Substantia nigra (tissue), 51 donors: ENCODE measurements at places on chromosomes 12 and 14.

GRCh38 chr12:27733052-27733656 is 22.5 kb downstream of the MRPS35 start:
- DNase-seq, result no peak

- DNase-seq, result no peak
Observed at GRCh38 chr12:121137512-121137911, 4.8 kb downstream of the P2RX7 start.

GRCh38 chr12:124278389-124279101 is 16.3 kb upstream of the RFLNA start:
- DNase-seq, result no peak

- DNase-seq, result no peak
Observed at GRCh38 chr12:78534311-78534710, 330.3 kb upstream of the SYT1 start.

DNA sequence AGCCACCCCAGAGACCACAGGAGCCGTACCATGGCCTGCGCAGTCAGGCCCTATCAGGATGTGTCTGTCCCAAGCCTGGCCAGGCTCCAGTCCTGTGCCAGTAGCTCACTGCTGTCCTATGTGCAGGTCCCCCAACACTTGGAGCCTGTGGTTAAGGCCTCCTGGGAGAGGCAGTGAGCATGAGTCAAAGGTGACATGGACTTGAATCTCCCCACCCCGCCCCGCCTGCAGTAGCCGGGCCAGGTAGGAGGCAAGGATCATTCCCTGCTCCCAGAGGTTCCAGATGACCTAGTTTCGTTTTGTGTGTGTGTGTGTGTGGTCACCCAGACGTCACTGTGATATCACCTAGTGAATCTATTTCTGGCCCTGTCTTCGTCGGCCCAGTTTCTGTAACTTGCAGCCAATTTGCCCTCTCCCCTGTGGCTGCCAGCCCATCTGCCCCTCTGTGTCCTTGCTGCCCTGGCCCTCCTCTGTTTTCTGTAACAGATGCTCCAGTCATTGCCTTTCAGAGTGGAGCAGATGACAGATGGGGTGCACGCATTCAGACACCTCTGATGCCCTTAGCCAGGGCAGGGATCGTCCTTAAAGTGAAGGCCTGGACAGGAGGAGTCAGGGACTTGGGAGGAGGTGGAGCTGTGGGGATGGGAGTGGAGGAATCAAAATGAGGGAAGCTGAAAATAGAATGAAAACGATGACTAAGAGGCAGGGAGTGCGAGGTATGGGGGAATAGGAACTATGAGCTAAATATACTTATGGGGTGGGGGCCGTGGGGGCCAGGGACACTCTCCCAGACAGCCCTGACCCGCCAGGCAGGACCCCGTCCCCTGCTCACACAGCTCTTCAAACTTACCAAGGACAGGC is 37.4 kb downstream of the SLC6A12 start:
- DNase-seq, result no peak

- DNase-seq, result no peak
Observed at GRCh38 chr12:100576331-100577036, 3.0 kb downstream of the GAS2L3 start.

DNA sequence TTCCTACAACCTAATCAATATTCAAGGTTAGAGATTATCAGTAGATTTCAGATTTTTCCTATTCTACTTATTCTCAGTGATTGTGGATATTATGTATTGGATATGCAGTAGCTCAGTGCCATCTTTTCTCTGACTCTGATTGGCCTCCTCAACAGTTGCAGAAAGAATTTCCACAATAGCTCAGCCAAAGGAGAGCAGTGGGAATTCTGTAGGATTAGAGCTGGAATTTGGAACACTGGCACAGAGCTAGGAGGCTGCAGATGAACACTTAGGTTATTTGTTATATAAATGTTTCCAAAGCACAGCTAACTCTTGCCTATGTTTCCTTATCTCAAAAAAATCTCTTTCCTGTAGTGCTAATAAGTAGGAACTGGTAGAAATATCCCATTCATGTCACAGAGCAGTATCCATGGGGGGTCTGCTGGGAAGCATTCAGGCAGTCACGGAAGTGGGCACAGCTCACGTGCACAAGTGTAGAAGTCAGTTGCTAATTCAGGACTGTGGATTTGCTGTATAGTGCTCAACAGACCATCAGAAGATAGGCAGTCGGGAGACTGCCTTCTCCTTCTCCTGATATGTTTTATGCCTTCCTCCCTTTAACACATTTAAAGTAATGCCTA is 116.2 kb upstream of the TMEM260 start:
- DNase-seq, result no peak

- DNase-seq, result no peak
Observed at GRCh38 chr12:18257251-18257650, 4.1 kb upstream of the PIK3C2G start.

DNA sequence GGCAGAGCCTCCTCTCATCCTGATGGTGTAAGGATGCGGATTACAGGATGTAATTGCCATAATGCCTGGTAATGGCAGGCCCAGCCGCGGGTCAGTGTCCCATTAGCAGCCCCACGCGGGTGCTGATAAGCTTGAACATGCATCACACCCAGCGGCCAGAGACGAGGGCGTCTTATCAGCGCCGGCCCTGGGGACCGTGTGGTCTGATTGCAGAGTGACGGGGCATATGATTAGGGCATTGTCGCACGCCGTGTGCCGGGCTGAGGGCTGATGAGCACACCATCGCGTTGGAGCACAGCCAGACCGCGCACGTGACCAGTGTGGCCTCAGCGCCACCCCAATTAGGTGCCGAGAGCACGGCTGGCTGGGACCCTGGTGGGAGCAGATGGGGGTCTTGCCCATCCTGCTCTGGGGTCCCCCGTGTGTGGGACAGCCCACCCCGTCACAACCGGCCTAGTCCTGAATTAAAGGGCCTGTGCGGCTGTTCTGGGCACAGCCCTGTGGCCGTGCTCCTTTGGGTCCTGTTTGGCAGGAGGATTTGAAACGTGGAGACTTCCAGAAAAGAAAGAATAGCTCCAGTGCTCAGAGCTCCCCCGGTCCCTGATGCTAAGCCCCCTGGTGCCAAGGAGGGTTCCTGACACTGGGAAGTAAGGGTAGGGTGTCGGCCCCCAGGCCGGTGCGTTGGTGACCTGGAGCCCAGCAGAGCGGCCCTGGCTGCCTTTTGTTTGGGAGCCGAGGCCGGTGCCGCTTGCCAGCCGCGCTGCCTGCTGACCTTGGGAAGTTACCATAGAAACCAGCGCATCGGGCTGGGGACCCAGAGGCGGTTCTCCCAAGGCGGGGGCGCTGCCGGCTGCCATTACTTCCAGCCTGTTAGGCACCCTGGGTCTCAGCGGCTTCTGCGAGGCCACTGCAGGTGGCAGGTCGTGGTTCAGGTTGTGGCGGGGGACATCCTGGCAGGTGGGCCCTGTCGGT is 20.7 kb downstream of the KIF26A start:
- no peak for DNase-seq

- DNase-seq, result no peak
Observed at GRCh38 chr12:124328116-124328515, 33.2 kb downstream of the RFLNA start.

DNA sequence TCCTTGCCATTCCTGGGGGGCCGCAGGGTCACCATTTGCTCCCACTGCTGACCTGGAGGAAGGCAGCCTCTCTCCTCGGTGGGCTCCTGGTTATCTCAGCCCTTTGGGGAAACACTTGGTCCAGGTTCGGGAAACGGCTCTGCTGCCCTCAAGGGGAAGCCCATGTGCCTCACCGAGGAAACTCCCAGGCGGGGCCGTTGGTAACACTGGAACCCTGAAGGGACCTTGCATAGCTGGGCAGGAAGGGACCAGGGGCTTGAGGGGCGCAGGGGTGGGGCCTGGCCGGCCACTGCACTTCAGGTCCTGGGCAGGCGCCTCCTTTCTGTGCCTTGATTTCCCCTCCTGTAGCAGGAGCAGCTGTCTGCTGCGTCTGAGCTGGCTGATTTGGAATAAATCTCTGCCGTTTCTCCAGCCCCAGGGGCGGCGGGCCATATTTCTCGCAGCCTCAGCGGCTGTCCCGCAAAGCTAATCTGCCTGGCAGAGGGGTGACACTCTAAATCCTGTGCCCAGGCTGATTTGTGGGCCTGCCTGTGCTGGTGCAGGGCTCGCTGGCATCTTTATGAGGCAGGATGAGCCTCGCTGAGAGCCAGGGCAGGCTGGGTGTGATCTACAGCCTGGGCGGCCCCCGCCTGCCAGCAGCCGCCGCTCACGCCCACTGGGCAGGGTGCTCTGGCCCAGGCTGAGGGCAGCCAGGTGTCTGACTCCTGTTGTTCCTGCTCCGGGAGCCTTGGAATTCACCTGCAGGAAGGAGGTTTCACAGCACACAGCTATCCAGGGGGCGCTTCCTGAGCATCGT is 49.7 kb downstream of the KIF26A start:
- no peak for DNase-seq

DNA sequence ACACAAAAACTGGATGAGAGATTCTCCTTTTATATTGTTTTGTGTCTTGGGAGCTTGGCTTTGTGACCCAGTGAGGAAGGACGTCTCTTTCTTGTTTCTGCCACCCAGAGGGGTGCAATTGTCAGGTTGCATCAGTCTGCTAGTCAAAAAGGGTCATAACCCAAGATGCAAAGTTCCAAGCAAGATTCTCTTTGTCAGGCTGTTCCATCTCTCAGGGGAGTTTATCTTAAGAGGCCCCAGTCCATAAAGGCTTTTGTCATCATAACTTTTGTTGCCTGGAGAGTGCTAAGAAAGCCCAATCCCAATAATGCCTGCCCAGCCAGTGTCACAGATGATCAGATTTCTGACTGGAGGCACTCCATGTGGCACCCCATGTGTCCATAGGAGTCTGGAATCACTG is 444.9 kb downstream of the TRHDE start:
- no peak for DNase-seq

- no peak for DNase-seq
Observed at GRCh38 chr12:75058228-75058627, 151.4 kb downstream of the KCNC2 start.

DNA sequence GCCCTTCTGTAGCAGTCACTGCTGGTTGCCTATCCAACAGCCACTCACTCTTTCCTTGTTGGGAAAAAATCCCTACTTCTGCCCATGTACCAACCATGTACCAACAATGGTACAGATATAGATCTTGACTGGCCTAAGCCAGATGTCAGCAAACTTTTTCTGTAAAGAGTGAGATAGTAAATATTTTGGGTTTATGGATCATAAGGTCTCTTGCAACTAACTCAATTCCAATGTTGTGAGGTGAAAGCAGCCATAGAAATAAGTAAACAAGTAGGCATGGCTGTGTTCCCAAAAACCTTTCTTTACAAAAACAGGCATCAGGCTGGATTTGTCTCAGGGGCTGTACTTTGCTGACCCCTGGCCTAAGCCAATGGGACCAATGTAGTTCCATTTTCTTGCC is 73.5 kb downstream of the ARMH4 start:
- no peak for DNase-seq
